ENCODE measurements at places on chromosomes 3 and 15. TPM values are rescaled to one million over a fixed set of nuclear protein-coding genes. Genes with fewer than 3 reads are reported as not detected.

GPR27 gene
- not detected for total RNA-seq

EPHB1 gene
- 0.60 TPM for total RNA-seq

DHFR2 gene
- 2.3 TPM for total RNA-seq

NEIL1 gene
- total RNA-seq = 9.4 TPM

GABRB3 gene
- not detected for total RNA-seq

CASR gene
- total RNA-seq = not detected

CEP152 gene
- 57.7 TPM for total RNA-seq

ERICH6 gene
- not detected for total RNA-seq

TGM5 gene
- 0.45 TPM for total RNA-seq

ST3GAL6 gene
- total RNA-seq = 0.64 TPM

EID1 gene
- 104 TPM for total RNA-seq

Measured in activated naive CD4-positive, alpha-beta T cell treated with anti-CD3 and anti-CD28 coated beads, Interleukin-2, amount 50 U/mL, for 72 hours (primary cell).